ENCODE measurements at places on chromosomes 5 and 9.

- no peak for DNase-seq
Observed at GRCh38 chr9:137149942-137150616, 11.1 kb downstream of the GRIN1 start.

GRCh38 chr5:11555171-11555570 lies 349.1 kb downstream of the CTNND2 start:
- DNase-seq = no peak

DNA sequence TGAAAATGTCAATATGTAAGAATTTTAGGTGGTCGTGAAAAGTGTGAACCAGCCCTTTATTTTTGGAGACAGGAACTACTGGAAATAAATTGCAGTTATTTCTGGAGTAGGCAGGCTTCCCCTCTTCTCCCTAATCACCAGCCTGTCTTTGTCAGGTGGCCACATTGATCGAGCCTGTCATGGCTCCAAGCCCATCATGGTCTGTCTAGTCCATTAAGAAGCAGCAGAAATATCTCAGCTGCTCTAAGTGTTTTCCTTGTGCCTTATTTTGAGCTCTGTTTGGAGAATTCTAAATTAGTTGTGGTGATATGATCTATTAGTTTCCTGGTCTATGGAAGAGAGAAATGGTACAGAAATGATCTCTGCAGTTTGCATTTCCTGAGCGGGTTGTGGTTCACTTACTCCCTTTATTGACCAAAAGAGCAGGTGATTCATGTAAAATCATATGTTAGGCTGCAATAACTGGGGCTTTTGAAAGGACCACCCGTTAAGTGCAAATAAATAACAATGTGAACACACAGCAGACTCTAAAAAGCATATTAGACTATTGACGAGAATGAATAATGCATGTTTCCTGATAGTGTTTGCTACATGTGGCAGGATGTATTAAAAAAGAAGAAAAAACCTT lies 42.3 kb downstream of the BASP1 start:
- DNase-seq = no peak

GRCh38 chr5:180804129-180804618 lies 1.6 kb upstream of the MGAT1 start:
- no peak for DNase-seq

GRCh38 chr5:172896465-172896864 lies 62.4 kb downstream of the ERGIC1 start:
- DNase-seq = no peak

DNA sequence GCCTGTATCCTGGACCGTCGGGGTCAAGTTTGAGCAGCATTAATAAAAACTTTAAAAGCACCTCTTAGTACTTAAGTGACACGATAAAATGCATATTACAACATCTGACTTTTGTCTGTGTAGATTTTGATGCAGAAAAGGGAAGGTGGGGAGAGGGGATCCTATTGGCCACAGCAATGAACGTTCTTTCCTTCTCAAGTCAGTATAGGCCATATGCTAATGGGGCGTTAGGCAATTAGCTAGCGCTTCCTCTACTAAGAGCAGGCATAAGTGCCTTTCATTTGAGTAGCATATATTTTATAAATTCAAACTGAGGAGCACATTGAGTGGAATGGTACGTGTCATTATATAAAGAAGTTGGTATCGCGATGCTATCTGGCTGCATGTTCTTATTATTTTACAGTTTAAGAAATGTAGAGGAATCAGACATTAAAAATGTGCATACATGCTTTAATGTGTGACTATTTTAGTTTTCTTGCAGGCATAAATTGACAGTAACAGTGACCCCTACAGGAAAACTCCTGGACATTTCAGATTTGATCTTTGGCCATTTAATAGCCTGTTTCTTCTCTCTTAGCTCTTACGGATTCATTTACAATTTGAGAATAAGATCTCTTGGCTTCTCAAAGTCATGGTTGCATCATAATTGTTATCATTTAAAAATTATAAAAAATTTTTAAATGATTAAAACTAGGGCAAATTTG lies 1.1 kb upstream of the GNA14 start:
- DNase-seq = no peak

- DNase-seq = no peak
Observed at GRCh38 chr5:138705007-138705406, 48.2 kb upstream of the CTNNA1 start.

- DNase-seq = no peak
Observed at GRCh38 chr9:69759021-69759420, 790 bp downstream of the PTAR1 start.

- peak; percentile 87 for DNase-seq
Observed at GRCh38 chr9:124450241-124450924, at the start of gene ADGRD2. Gene ADGRD2 (plus strand): TSS chr9:124450451. CDS start chr9:124451667, 1,216 bp downstream.

DNA sequence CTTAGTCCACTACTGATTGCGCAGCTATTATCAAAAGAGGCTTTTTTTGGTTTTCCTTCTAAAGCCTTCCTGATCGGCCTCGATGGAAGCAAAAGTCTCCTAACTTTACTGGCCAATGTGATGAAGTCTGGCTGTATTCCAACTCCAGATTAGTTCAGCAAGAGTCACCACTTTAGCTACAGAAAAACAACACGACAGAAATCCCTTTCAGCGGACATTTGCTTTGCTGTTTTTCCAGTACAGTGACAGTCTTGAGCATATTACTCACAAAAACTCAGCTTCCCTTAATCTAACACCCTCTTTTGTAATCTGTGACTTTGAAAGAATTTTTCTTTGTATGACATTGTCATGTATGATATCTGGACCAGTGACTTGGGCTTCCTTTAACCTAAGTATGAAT lies 95.7 kb downstream of the HOMER1 start:
- no peak for DNase-seq

DNA sequence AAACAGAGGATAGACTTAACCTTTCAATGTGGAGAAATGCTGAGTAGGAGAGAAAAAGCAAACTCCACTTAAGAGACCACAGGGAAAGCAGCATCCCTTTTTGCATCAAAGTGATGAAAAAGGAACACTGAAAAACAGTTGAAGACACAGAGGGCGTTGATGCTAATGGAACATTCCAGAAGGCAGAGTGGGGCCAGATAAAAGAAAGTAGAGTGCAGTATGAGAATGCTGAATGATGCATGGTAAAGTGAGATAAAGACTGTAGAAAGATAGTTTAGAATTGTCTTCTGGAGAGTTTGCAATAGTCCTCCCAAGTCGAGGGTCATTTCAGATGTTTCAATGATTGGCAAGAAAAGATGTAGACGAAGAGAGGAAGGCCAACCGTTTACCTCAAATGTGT lies 574.3 kb downstream of the PRR16 start:
- DNase-seq = no peak

GRCh38 chr9:110975278-110975677 lies 63.0 kb downstream of the LPAR1 start:
- DNase-seq = no peak

DNA sequence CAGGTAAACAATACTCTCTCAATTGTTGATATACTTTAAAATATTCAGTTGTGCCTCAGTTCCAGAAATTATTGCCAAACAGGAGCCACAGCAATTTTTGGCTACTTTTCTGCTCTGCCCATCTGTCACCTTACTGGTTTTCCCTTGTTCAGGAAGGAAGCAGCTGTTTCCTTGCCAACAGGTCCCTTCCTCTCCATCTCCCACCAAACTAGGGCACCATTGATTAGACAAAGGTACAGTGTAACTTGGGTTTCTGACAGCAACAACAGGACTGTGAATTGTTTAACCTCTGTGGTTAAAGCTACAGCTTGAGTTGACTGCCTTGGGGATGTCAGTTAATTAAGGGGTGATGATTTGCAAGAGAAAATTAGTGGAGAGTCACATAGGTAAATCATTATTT lies 76.9 kb downstream of the PIP5K1B start:
- DNase-seq = no peak

Measured in ecto neural progenitor cell (in vitro differentiated cells).